Stimulated activated CD8-positive, alpha-beta memory T cell treated with anti-CD3 and anti-CD28 coated beads, Interleukin-4, amount 100 ng/mL, for 1 hour (primary cell): ENCODE measurements at places on chromosomes 3 and 15.

- no peak for DNase-seq
Measured at GRCh38 chr15:40282869-40283614, at the start of gene ANKRD63. Gene ANKRD63, minus strand, starts transcription at chr15:40283064. Its CDS starts 478 bp downstream, at chr15:40282586.

- DNase-seq, result no peak
Measured at GRCh38 chr15:72155003-72155621, 36.9 kb downstream of the SENP8 start.

DNA sequence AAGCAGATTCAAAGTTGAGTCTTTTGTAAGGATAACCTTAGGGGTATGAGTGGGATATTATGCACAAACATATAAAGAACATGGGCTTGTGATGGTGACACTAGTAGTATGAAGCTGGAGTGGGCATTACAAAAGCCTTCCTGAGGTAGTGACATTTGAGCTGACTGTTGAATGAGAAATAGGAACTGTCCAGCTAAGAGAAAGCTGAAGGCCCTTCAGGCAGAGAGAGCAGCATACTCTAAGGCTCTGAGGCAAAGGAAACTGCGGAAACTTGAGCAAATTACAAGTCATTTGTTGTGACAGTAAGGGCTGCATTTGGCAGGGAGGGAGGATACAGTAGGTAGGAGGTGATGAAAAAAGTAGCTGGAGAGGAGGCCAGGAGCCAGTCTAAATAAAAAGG is 190.7 kb upstream of the CD96 start:
- no peak for DNase-seq

DNA sequence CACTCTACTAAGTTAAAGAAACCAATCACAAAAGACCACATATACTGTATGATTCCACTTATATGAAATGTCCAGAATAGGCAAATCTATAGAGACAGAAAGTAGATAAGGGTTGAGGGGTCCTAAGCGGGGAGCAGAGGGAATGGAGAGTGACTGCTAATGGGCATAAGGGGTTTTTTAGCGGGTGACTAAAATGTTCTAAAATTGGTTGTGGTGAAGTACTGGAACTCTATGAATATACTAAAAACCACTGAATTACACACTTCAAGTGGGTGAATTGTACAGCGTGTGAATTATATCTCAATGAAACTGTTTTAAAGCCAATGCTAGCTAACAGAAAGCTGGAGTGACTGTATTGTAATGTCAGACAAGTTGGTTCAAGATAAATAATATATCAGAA is 33.3 kb downstream of the KPNA1 start:
- no peak for DNase-seq

- DNase-seq, result no peak
Measured at GRCh38 chr15:77985931-77986480, 91.5 kb downstream of the TBC1D2B start.

DNA sequence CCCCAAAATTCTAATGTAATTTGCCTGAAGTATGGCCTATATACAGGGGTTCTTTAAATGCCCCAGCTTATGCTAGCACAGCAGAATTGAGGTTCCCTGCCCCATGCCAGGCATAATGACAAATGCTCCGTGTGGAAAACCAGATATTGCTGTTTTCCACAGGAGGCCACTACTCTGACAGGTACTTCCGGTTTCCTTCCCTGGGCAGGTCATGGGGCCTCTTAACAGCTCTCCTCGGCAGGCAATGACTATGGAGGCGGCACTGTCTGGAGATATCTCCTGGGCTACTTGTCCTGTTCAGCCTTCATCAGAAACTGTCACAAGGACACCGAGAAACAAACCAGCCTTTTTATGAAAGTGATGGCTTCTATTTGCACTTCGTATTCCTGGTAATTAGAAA is 54.8 kb downstream of the SLC7A14 start:
- no peak for DNase-seq

DNA sequence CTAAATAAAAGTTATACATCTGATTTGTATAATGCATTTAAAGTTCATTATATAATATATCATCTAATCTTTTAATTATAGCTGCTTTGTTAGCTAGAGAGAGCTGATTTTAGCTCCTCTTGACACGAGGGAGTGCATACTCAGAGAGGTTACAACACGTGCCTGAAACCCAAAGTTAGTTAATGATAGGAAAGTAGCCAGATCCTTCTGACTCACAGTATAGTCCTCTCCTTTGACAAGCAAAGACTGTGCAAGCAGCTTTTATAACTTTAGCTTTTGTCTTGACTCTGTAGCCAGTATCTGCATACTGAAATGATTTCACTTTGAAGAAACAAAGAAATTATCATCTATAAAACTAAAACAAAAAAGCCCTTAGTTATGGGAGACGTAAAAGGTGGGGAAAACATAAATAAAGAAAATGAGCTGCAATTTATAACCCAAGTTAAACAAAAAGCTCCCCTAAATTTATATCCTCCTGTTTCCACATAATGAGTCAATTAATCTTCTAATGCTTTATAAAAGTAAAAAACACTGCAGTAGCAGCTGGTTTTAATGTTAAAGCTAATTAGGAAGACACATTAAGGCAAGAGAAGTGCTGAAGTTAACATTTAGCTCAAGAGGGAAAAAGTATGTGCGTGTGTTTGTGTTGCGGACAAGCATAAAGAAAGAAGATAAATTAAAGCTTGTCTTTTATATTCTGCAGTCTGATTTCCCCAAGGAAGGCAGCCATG is 13.1 kb downstream of the GABRR3 start:
- no peak for DNase-seq

DNA sequence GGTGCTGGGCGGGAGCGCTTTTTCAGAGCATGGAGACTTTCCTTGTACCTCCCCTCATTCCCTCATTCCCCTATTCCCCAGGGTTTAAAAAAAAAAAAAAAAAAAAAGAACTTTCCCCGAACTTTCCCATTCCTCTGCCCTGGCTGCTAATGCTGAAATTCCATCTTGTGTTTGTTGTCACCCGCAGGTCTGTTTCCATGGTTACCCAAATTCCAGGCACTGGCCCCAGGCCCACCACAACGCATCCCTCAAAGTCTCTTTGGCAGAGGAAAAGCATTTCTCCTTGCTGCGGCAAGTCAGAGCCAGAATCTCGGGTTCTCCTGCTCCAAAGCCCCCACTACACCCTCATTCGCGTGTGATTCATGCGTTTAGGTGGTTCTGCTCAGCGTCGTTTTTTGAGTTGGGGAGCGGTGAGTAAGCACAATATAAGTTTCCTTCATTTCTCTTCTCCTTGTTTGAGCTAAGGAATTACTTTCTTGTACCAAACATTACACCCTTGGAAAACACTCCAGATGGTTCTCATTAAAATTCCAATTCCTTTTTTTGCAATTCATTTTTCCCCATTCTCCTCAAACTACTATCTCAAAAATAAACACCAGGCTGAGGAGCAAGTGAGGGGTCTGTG is 21.6 kb downstream of the ANAPC13 start:
- DNase-seq, result no peak

DNA sequence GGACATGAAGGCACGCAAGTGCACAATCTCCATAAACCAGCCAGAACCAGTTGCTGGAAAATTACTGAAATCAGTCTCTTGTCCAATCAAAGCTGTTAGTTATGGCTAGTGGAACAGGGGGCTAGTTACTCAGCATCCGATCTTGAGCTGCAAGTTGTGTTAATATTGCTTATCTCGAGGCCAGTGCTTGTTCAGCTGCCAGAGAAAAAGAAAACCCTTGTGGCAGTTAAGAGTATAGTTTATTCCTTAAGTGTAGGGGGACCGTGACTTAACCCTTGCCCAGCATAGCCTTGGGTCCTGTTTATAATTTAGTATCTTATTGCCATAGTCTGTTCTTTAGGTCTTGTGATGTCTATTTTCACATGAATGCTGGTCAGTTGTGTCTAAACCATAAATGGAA is 268.5 kb downstream of the CD47 start:
- no peak for DNase-seq

DNA sequence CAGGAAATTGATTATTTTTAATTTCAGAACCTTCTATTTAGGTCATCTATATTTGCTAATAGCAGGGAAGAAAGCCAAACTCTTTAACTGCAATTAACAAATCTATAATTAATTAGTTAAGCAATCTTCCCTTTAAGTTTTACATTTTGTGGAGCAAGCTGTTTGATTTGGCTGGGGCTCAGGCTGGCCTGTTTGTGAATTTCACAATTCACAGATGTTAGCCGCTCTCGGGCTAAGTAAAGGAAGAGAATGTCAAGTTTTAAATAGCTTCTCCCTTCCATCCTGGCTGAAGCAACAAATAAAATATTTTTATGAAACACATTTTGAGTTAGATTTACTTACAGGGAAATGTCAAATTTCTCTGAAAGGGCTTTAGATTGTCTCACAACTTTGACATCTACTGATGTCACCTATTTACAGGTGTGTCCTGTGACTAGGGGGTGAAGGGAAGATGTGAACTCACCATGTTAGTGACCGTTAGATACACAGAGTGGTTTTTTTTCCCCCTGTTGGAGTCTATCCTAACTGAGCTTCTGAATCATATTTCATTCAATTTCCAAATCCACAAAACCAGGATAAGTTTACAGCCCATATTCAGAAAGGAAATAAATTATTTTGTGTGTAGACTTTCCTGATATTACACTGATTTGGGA is 1.3 kb upstream of the TP63 start:
- no peak for DNase-seq

DNA sequence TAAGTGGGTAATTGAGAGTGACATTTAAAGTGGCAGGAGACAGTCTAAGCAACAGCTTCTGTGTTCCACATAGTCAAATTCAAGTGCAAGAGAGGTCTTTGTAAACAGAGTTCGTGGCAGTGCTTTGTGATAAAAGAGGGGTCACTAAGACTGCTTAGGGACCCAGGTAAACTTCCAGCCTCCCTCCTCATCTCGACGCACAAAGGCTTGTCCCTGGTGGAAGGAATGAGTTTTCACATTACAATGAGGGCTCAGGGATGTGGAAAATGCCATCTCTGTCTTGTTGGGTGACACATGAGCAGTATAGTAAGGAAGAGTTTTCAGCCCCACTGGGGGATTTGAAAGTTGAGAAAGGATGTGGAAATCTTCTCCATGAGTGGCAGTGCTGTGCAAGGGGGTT is 7.3 kb downstream of the GMNC start:
- no peak for DNase-seq

DNA sequence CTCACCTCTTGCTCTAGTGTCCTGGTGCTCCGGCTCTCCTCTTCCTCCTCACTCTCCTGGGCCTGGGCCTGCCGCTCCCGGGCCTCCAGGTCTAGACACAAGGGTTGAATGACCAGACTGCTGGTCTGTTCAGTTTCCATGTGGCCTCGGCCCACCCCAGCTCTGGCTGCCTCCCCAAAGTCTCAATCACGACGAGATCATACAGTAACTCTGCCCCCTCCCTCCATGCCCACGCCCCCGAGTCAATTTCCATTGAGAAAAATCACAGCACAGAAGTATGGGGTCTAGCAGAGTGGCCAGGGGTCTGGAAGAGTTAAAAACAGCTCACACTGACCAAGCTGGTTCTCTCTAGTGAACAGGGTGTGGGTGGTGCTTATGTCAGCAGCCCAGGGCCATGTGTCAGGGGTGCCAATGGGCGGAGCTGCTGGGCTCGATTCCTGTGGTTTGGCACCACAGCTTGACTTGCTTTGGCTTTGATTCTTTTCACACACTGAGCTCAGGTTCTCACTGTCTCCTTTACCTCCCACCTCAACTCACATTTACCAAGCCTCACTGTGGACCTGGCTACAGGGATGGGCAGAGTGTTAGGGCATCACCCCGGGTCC is 6.9 kb downstream of the C15orf62 start:
- DNase-seq, result no peak

GRCh38 chr15:63683343-63683951 is 86.3 kb downstream of the FBXL22 start:
- no peak for DNase-seq

DNA sequence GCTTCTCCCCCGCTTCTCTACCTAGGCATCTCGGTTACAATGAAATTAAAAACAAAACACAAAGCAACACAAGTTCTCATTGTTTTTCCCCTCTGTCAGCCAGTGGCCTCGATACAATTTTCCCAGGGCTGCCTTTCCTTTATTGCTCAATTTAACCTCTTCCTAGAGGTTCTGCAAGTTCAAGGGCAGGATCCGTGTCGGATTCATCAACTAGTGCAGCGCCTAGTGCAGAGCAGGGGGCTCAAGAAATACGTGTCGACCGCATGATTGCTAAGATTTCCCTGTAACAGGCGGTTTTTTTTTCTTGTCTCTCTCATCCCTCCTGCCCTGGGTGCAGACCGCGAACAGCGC is 1.4 kb upstream of the BHLHE40 start:
- DNase-seq, result no peak

GRCh38 chr3:15657016-15657415 is 55.5 kb downstream of the BTD start:
- no peak for DNase-seq

- no peak for DNase-seq
Measured at GRCh38 chr15:57223345-57223744, 153.0 kb upstream of the CGNL1 start.

DNA sequence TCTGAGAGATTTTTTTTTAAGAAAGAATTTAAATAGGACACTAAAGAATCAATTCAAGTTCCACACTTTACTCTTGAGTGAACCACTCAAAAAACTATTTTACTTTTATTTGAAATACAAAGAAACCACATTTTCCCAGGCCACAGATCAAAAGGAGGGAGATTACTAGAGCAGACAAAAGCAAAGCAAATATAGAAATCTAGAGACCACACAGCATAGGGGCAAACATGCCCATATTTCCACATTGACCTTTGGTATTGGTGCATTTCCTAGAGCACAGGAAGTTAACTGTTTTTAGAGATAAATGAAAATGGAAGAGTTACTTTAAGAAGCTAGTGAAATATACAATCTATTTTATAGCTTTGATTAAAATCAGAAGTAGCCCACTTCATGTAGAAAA is 27.5 kb upstream of the ZCWPW2 start:
- no peak for DNase-seq

DNA sequence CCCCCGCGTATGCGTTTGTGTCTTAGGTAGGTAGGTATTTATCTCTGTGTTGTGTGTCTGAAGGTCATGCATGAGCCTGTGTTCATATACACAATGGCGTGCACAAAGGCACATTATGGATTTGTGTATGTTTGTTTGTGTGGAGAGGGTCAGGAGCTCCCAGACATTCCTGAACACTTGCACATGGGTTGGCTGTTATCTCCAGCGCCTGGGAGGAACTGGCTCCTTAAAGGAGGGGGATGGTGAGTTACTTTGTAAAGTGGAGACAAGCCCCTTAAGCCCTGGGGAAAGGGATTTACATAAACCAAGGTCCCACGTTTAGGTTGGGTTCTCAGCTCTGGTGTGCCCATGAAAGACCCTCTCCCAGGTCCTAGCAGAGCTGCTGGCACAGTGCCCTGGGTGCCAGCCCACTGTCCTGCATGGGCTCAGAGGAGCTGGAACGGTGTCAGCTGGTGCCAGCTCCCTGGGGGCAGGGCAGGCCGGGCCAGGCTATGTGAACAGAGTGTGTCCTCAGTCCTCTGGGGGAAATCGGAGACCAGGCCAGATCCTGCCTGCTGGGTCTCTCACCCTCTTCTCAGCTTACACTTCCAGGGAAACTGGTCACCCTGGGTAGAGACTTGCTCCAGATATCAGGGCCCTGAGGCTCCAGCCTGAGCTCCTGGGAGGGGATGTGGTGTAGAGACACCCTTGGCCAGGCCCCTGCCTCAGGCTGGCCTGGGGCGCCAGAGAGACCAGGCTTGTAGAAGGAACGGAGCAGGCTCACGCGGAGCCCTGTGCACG is 25.1 kb downstream of the SNX33 start:
- no peak for DNase-seq
